ENCODE measurements at places on chromosomes 1 and 21.

DNA sequence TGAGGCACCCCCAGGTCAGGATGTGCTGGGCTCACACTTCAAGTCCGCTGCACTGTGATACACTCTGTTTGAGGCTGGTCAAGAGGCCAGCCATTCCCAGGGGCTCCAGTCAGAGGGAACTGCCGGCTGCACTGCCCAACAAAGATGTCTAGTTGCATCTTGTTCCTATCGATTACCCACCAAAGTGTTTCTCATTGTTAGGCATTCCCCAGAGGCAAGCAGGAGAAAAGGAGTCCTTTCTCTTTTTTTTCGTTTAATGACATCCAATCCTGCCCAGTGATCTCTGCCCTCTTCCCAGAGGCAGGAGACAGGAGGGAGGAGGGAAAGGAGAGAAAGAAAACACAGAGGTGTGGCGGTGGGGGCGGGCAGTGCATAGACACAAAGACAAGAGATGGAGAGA is 150.4 kb downstream of the OMA1 start:
- no peak for DNase-seq

- DNase-seq = no peak
Observed at GRCh38 chr1:212466437-212466836, 33.7 kb downstream of the NENF start.

GRCh38 chr1:85319931-85320330 is 43.5 kb upstream of the BCL10 start:
- no peak for DNase-seq

GRCh38 chr1:117101334-117101733 is 20.2 kb downstream of the TRIM45 start:
- no peak for DNase-seq

GRCh38 chr1:15737324-15738319 is 1.6 kb downstream of the SLC25A34 start:
- no peak for DNase-seq

DNA sequence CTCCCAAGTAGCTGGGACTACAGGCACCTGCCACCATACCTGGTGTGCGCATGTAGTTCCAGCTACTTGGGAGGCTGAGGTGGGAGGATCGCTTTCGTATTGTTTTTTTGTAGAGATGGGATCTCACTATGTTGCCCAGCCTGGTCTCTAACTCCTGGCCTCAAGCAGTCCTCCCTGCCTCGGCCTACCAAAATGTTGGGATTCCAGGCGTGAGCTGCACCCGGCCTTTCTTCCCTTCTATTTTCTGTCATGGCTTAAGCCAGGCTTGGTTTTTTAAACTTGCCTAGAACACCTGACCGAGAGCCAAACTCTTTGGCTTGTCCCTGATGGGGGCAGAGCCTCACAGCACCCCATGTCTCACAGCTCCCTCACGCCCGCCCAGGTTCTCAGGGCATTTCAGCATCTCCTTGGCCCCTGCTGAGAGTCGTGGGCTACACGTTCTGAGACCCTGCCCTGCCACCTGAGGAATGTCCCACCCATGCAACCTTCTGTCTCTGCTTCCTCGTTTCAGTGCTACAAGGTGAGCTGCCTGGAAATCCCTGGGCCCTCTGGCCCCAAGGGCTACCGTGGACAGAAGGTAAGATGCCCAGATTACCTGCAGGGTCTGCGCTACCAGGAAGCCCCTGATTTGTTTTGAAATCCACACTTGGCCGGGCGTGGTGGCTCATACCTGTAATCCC is 15.7 kb downstream of the COL6A2 start:
- no peak for DNase-seq

GRCh38 chr1:212630158-212630900 is 21.8 kb downstream of the ATF3 start:
- peak; percentile 26 for DNase-seq
